Hematopoietic multipotent progenitor cell treated with erythropoietin and hydrocortisone succinate and interleukin-3 and kit ligand, for 4 days (in vitro differentiated cells): ENCODE measurements at places on chromosomes 12 and 14.

DNA sequence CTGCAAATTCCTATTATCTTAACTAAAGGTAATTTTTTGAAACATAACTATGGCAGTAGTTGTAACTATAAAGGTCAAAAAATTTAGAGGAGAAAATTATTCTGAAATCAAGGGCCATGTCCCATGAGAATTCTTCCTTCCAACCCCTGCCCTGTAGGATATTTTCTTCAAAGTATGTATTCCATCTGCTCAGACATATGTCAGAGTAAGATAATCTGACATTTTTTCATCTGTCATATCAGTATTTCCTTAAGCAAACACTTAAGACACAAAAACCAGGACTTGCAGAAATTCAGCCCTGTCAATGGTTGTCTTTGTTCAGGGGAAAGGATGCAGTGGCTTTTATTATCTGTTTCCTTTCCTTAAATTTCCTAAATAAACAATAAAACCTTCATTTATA lies 36.3 kb downstream of the ACSS3 start:
- DNase-seq, result no peak

- no peak for DNase-seq
Measured at GRCh38 chr12:125283521-125283920, 218.3 kb downstream of the AACS start.

- DNase-seq, result peak; percentile 42
Measured at GRCh38 chr14:68309616-68310015, 483.3 kb downstream of the ZFP36L1 start.

GRCh38 chr12:40375076-40375475 lies 150.3 kb downstream of the LRRK2 start:
- DNase-seq, result peak; percentile 26

DNA sequence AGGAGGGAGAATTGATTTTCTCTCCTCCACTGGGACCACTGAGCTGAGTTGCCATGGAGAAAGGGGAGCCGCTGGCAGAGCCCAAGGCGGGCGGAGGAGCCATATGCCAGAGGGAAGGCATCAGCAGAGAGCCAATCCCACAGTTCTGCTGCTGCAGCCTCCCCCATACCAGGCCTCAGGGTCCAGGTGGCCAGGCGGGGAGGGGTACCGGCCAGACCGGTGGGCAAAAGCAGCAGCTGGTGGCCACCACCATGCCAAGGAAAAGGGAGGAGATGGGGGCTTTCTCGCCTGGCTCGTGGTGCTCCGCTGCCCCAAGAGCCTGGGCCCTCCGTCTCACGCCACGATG lies 72.8 kb downstream of the PITPNM2 start:
- no peak for DNase-seq

DNA sequence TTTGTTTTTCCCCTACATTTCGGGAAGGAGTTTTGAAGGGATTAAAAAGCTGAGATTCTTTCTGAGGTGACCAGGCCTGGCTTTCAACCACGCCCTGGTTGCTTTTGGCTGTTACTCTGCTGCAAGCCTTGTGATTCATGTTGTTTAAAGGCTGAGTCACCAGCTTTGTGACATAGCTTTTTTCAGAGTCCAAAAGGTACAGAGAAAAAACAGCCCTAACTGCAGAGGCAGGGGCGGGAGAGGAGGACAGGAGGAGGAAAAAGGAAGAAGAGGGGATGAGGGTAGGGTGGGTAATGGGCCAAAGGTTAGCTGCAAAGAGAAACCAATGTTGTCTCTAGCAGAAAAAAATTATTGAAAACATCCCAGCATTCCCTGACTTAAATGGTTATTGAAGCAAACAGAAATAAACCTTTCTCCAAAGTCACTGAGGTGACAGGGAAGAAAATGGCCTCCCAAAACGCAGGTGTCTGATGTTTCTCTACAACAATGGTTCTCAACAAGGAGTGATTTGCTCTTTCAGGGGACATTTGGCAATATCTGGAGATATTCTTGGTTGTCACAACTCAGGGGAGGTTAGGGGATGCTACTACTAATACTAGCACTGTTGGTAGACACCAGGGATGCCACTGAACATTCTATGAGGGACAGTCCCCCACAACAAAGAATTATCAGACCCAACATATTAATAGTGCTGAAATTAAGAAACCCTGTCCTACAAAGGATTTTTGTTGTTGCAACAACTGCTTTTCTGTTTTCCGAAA lies 2.1 kb upstream of the UBC start:
- DNase-seq, result peak; percentile 84

GRCh38 chr14:93085911-93086310 lies 29.8 kb downstream of the ITPK1 start:
- DNase-seq, result peak; percentile 46
